ENCODE measurements at places on chromosomes 4 and X.

GRCh38 chrX:43745938-43746721 is 90.0 kb downstream of the MAOA start:
- no peak for DNase-seq

GRCh38 chrX:119605464-119606279 is 552 bp downstream of the NKRF start:
- DNase-seq, result peak; percentile 9

- DNase-seq, result no peak
Measured at GRCh38 chrX:129741880-129742758, 3.3 kb downstream of the XPNPEP2 start.

- DNase-seq, result peak; percentile 9
Measured at GRCh38 chr4:87805971-87806370, 6.6 kb downstream of the IBSP start.

DNA sequence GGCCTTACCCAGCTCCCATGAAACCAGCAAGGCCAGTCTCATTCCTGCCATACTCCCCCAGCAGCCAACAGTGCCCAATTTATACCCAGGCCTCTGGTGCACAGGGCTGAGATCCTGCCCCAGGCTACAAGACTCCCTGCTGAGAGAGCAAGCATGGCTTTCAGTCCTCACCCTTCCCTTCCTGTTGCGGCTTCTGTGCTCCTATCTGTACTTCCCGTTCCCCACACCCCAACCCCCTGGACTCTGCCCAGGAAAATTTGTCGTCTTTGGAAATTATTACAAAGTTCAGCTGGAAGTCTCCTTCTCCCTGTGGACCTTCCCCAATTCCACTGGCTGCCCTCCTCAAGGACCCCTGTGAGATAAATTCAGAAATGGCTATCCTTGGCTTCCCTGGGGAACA is 84.1 kb upstream of the GK2 start:
- no peak for DNase-seq

- DNase-seq, result peak; percentile 72
Measured at GRCh38 chr4:6909970-6910339, 329 bp downstream of the TBC1D14 start.

- DNase-seq, result no peak
Measured at GRCh38 chr4:5003372-5003857, 15.8 kb downstream of the CYTL1 start.

- no peak for DNase-seq
Measured at GRCh38 chr4:39384563-39384962, 18.4 kb upstream of the RFC1 start.

DNA sequence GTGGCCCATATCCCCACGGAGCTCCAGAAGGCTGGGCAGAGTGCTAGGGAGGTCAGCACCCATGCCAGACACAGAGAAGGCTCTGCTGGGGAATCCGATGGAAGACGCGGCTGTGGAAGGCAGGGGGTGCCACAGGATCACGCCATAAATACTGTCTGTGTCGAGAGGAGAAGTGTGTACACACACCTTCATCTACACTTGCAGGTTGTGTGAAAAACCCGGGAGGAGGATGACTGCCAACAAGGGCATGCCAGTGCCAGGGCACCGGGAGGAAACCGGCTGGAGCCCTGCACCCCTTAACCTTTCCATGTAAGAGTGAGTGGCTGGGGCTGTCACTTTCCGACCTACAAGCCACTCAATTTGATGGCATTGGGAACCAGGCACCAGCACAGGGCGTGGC is 31.2 kb downstream of the LETM1 start:
- DNase-seq, result no peak

GRCh38 chrX:19893727-19894126 is 6.3 kb upstream of the SH3KBP1 start:
- DNase-seq, result no peak

- no peak for DNase-seq
Measured at GRCh38 chr4:166077782-166078181, 204.7 kb downstream of the TLL1 start.
